Bone marrow (tissue), 2 donors: ENCODE measurements at places on chromosomes 2 and 18.

GRCh38 chr2:142942690-142943089 is 65.2 kb downstream of the KYNU start:
- no peak for DNase-seq

- DNase-seq, result no peak
Measured at GRCh38 chr2:41500895-41501294, 546.9 kb upstream of the PKDCC start.

GRCh38 chr2:101063352-101064124 is 61.4 kb downstream of the RPL31 start:
- no peak for DNase-seq

DNA sequence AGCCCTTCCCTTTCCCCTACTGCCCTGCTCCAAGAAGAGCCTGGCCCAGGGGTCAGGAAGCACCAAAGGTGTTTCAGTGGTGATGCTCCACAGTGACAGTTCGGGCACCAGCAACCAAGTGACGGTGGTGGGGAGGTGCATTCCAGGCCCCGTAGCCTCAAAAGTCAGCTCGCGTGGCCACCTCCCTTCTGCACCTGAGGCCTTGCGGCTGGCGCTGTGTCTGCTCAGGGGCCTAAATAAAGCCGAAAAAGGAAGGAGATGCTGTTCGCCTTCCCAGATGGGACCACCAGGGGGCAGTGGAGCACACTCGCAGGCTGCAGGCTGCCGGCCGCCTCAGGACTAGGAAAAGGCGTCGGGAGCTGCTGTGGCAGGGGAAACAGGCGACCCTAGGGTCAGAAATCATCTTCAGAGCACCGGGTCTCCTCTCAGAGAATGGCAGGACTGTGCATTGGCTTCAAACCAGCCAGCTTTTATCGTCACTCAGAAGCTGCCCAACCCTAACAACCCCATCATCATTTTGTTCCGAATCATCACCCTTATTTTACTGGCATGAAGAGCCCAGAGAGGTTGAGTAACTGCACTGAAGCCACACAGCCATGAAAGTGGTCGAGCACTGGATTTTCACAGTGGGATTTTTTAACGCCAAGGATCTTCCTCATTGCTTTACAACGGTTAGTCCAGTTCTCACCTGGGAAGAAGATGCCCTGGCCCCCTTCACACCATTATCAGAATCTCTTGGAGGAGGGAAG is 213.0 kb upstream of the CELF4 start:
- peak; percentile 22 for DNase-seq

GRCh38 chr2:162403884-162404283 is 60.0 kb downstream of the GCA start:
- no peak for DNase-seq

DNA sequence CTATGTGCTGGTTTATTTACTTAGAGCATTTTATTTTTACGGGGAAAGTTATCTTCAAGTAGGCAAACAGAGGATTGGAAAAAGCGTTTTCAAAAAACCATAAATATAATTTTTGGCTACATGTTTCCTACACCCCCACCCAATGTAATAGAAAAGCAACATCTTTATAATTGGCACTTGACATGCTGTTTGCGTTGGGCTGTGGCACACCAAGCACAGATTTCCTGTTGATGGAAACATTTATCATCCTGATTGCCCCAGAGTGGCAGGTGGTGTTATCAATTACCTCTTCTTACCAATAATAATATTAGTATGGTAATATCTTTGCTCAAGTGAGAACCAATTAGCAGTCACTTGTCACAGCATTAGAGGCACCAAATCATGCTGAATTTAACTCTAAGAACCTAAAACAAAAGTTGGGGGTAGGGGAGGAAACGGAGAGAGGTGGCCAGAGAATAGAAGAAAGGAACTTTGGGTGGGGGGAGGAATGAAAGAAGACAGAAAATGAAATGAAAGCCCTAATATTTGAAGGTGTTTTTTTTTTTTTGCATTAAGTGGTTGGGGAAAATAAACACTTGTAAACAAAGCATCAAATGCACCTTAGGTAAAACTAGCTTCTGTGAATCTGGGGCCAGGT is 3.8 kb upstream of the SALL3 start:
- DNase-seq, result no peak

GRCh38 chr18:42092848-42093247 is 137.8 kb downstream of the PIK3C3 start:
- no peak for DNase-seq

DNA sequence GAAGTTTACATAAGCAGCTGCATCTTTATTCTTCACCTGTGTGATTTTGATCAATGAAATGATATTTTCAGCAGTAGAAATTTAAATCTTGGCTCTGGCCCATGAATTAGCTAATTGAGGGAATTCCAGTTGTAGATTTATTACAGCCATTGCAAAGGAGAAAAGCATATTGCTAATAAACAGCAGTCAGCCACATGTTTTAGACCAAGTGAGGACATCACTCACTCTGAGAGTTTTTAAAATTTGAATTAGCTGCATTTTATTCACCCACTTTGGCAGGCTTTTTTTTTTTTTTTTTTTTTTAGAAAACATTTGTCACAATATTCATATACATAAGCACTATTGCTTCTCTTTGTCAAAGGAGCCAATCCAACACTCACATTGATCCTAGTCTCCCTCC is 479.4 kb upstream of the VRK2 start:
- no peak for DNase-seq

DNA sequence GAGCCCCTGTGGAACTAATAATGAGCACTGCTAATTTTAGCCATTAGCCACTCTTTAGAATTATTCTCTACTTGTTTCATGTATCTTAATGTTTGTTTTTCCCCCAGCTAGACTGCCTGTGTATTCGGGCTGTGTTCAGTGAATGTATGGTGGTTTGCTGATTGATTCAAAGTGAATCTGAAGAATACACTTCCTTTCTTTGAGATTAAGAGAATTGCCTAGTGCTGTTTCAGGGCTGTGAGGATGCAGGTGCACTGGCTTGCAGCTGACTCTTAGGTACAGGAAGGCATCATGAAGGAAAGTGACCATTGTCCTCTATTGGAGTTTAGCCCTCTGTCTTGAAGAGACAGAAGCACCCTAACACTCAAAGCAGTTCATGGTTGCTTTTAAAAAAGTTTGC is 138.7 kb downstream of the CERS6 start:
- no peak for DNase-seq

- DNase-seq, result no peak
Measured at GRCh38 chr2:111671426-111672150, 212.4 kb downstream of the ANAPC1 start.
